ENCODE measurements at places on chromosomes 11 and 22.

- DNase-seq: no peak
Observed at GRCh38 chr11:19696073-19696472, 16.6 kb upstream of the NAV2 start.

DNA sequence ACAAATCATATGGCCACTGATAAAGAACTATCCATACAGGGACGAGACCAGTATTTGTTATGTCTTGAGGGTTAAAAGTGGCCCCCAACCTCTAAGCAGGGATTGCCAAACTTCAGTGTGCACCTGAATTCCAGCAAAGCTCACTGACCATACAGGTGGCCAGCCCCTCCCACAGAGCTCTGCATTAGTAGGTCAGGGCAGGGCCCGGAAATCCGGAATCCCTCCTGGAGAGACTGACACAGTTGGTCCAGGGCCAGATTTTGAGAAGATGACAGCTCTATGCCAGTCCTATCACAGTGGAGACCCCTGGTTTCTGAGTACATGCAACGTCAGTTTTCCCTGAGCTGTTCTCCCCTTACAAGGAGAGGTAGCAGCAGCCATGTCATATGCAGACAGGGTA, 20.8 kb downstream of the VPS37C start:
- DNase-seq: no peak

DNA sequence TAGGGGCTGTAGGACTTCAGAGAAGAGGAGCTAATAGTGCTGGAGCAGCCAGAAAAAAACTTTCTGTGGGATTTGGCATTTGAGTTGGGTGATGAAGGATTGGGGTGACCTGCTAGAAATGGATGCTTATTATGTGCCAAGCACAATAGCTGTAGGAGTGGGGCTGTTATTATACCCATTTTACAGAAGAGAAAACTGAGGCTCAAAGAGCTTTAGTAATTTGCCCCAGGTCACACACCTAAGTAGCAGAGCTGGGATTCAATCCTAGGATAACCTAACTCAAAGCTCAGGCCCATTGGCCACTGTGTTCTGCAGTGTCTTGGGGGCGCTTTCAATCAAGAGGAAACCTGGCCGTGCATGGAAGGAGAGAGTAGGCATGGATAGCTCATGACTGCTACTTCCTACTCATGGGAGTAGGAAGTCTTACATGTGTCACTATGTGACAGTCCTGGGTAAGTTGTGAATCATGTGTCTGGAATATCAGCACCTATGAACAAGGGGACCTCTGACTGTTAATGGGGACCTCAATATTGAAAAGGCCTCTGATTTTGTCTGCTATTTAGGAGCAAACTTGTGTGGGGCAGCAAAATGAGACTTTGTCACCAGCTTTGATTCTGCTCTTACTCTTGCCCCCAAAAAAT, 6.1 kb upstream of the ELF5 start:
- DNase-seq: no peak

GRCh38 chr11:33375236-33375635, 118.1 kb downstream of the HIPK3 start:
- no peak for DNase-seq

- no peak for DNase-seq
Observed at GRCh38 chr11:75872887-75873416, 57.9 kb downstream of the UVRAG start.

GRCh38 chr11:46271875-46272815, 5.3 kb upstream of the CREB3L1 start:
- no peak for DNase-seq

Data from fibroblast of mammary gland (primary cell).